ENCODE measurements at places on chromosomes 3 and 15. TPM values are rescaled to one million over a fixed set of nuclear protein-coding genes. Genes with fewer than 3 reads are reported as not detected.
A peak's percentile ranks its signal among the peaks of the same experiment; 100 is the strongest.

Gene C3orf20
- 0.28 TPM for total RNA-seq

Gene GCSAM
- total RNA-seq: 1.7 TPM

Gene CHST2
- total RNA-seq: 6.4 TPM

Gene CNTN3
- not detected for total RNA-seq

Gene CAMKV
- 1.2 TPM for total RNA-seq

Gene NMB
- 2.8 TPM for total RNA-seq

DNA sequence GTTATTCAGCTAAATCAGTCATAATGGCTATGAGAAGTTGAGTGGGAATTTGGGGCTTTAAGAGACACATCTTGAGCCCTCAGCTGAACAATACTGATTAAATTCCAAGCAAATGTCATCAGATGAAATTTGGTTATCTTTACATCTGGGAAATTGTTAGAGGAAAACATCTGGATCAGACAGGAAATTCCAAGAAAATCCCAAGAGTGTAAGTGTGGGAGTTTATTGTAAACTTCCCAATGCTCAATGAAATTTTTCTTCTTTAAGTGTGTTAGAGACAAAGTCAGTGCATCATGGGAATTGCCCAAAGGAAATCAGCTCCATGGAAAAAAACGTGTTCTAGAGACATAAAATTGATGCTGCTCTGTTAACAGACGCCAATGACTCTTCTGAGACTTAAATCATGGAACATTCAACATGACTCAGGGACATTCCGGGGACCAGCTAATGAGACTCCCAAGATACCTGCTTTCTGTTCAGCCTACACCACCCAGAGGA lies 19.8 kb upstream of the DCLK3 start:
- no peaks in the 10 kb centered on the region for H3K4me1 ChIP-seq
- H3K27me3 ChIP-seq: peaks cover 28% of the 10 kb centered on the region
- H3K36me3 ChIP-seq: no peaks in the 10 kb centered on the region
- no peak for DNase-seq
- H3K27ac ChIP-seq: no peak overlapping the region
- H3K4me3 ChIP-seq: no peak overlapping the region

DNA sequence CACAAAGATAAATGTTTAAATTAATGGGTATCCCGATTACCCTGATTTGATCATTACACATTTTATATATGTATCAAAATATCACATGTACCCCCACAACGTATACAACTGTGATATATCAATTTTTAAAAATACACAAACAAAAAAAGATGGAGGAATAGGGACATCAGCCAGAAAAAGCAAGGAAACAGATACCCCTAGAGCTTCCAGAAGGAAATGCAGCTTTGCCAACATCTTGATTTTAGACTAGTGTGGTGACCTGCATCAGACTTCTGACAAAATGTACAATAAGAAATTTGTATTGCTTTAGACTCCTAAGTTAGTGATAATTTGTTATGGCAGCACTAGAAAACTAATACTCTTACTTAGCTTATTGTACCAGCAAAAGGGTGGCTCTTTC lies 483.8 kb downstream of the TUSC7 start:
- no peak overlapping the region for H3K4me3 ChIP-seq
- H3K27ac ChIP-seq: no peak overlapping the region
- H3K36me3 ChIP-seq: no peaks in the 10 kb centered on the region
- DNase-seq: no peak
- no peaks in the 10 kb centered on the region for H3K27me3 ChIP-seq

GRCh38 chr3:55408193-55408826 lies 78.8 kb downstream of the WNT5A start:
- no peak overlapping the region for H3K4me3 ChIP-seq
- H3K27ac ChIP-seq: no peak overlapping the region
- H3K4me1 ChIP-seq: no peaks in the 10 kb centered on the region
- H3K27me3 ChIP-seq: no peaks in the 10 kb centered on the region
- H3K36me3 ChIP-seq: no peaks in the 10 kb centered on the region
- no peak for DNase-seq

DNA sequence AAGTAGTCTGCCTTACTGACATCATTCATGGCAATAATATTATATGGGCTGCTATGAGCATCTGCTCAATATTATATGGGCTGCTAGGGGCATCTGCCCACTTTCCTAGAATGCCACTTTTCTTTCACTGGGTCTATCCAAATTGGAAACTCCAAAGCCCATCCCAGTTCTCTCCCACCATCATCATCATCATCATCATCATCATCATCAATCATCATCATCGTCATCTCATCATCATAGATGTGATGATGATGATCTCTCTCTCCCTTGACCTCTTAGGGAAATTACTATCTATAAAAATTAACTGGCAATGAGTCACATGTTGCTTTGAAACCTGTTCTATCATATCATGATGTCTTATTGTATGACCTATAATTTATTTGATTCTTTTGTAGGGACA lies 222.0 kb downstream of the TJP1 start:
- no peaks in the 10 kb centered on the region for H3K36me3 ChIP-seq
- no peak overlapping the region for H3K4me3 ChIP-seq
- H3K27ac ChIP-seq: no peak overlapping the region
- no peaks in the 10 kb centered on the region for H3K4me1 ChIP-seq
- no peaks in the 10 kb centered on the region for H3K27me3 ChIP-seq
- DNase-seq: no peak

DNA sequence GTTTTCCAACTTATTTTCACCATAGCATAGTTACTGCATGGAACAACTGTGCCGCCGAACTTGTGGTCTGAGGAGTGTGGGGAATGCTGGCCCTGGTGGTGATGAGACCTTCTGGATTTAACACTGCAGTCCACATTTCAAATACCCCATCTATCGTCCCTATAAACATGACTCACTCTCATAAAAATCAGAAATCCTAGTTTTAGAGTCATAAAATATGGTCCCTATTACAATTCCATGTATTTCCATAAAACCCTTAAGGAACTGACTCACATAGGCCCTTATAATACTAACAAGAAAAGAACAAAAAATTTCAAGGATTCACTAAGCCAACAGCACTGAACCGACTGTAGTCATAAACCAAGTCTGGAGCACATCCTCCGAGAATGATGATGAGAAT lies 147.2 kb downstream of the FOXP1 start:
- no peak for DNase-seq
- peaks cover 43% of the 10 kb centered on the region for H3K4me1 ChIP-seq
- H3K27me3 ChIP-seq: no peaks in the 10 kb centered on the region
- no peak overlapping the region for H3K27ac ChIP-seq
- no peak overlapping the region for H3K4me3 ChIP-seq

- peaks cover 5% of the 10 kb centered on the region for H3K4me1 ChIP-seq
- no peaks in the 10 kb centered on the region for H3K36me3 ChIP-seq
- peaks cover 27% of the 10 kb centered on the region for H3K27me3 ChIP-seq
- DNase-seq: peak; percentile 71
- H3K27ac ChIP-seq: peak within 1 kb of the TSS; percentile 45
- peak within 1 kb of the TSS; percentile 75 for H3K4me3 ChIP-seq
Observed at GRCh38 chr3:12796171-12797123, at the start of gene CAND2. TSS of gene CAND2 (plus strand) at chr3:12796680. CDS start at chr3:12796721, 41 bp downstream.

GRCh38 chr15:52080031-52080430 lies 32.5 kb downstream of the BCL2L10 start:
- DNase-seq: no peak
- H3K4me3 ChIP-seq: no peak overlapping the region
- H3K36me3 ChIP-seq: no peaks in the 10 kb centered on the region
- no peak overlapping the region for H3K27ac ChIP-seq
- no peaks in the 10 kb centered on the region for H3K27me3 ChIP-seq

- H3K27ac ChIP-seq: no peak overlapping the region
- DNase-seq: peak; percentile 85
- H3K4me3 ChIP-seq: no peak overlapping the region
- peaks cover 2% of the 10 kb centered on the region for H3K4me1 ChIP-seq
- H3K36me3 ChIP-seq: no peaks in the 10 kb centered on the region
Observed at GRCh38 chr3:188788621-188789081, 383.1 kb upstream of the TPRG1 start.

DNA sequence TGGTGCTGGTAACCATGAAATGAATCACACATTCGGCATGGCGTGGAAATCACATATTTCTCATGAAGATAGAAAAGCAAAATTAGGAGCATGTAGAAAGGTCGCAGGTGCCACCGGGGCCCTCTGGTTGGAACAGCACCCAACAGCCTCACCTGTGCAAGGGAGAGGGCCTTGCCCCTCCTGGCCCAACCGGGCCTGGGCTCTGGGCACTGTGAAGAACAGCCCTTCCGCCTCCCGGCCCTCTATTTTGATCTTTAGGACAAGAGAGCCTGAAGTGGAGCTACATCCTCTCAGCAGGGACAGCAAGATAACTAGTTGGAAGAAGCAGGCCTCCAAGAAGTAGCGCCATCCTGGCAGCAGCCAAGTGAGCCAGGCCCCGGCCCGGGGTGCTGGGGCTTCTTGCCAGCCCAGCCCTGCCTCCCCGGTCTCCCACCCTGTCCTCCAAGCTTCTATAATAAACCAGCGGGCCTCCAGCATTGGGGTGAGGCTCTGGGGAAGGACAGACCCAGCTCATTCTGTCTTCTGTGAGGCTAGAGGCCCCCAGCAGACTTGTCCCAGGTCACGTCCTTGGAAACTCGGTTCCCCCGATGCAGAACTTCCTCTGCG lies 46.1 kb upstream of the FGD5 start:
- H3K27ac ChIP-seq: no peak overlapping the region
- H3K36me3 ChIP-seq: no peaks in the 10 kb centered on the region

DNA sequence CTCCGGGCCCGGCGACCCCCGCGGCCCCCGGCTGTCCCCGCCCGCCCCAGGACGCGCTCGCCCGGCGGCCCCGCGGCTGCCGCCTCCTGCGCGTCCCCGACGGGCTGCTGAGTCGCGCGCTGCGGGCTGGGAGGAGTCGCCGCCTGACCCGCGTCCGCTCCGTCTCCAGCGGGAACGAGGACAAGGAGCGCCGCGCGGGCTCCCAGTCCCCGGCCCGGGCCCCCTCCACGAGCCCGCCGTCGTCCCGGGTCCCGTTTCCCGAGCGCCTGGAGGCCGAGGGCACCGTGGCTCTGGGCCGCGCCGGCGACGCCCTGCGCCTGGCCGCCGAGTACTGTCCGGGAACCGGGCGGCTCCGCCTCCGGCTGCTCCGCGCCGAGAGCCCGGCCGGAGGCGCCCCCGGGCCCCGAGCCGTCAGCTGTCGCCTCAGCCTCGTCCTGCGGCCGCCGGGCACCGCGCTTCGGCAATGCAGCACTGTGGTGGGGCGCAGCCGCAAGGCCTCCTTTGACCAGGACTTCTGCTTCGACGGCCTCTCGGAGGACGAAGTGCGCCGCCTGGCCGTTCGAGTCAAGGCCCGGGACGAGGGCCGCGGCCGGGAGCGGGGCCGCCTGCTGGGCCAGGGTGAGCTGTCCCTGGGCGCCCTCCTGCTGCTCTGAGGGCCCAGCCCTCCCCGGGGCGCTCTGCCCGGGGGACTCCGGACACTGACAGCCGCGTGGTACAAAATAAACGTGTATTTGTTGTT lies 1.5 kb downstream of the C2CD4A start:
- peak; percentile 76 for DNase-seq
- H3K27ac ChIP-seq: peak overlapping the region; percentile 81
- H3K4me3 ChIP-seq: peak overlapping the region; percentile 79
- H3K4me1 ChIP-seq: peaks cover 19% of the 10 kb centered on the region
- H3K36me3 ChIP-seq: peaks cover 2% of the 10 kb centered on the region

GRCh38 chr15:25609371-25609770 lies 170.5 kb upstream of the UBE3A start:
- H3K27ac ChIP-seq: no peak overlapping the region
- DNase-seq: no peak
- no peak overlapping the region for H3K4me3 ChIP-seq
- no peaks in the 10 kb centered on the region for H3K4me1 ChIP-seq
- no peaks in the 10 kb centered on the region for H3K36me3 ChIP-seq

- peaks cover 2% of the 10 kb centered on the region for H3K36me3 ChIP-seq
- H3K4me3 ChIP-seq: peak overlapping the region; percentile 67
- peak; percentile 89 for DNase-seq
- peak overlapping the region; percentile 68 for H3K27ac ChIP-seq
Observed at GRCh38 chr15:52481915-52482314, 46.8 kb downstream of the MYO5A start.

- no peak for DNase-seq
- no peaks in the 10 kb centered on the region for H3K4me1 ChIP-seq
- H3K27me3 ChIP-seq: no peaks in the 10 kb centered on the region
- H3K4me3 ChIP-seq: no peak overlapping the region
Observed at GRCh38 chr3:88824666-88825564, 282.5 kb upstream of the EPHA3 start.

DNA sequence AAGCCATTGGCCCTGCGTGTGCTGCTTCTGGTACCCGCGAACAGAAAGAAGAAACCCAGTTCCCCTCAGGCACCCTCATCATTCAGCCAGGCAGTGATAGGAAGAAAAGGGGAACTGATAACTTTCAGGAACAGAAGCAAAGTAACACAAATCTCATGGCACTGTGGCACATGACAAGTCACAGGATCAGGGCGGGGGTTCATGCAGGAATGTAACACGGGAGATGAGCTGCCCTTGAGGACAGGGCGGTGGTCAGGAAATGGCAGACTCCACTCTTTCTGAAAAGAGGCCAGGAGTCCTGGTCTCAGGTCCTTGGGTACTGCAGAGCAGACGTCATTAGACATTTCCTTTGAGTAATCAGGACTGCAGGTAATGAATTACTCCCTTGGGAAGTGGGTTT lies 95.5 kb downstream of the CCNL1 start:
- H3K27me3 ChIP-seq: peaks cover 22% of the 10 kb centered on the region
- H3K4me1 ChIP-seq: peaks cover 15% of the 10 kb centered on the region
- DNase-seq: no peak
- no peaks in the 10 kb centered on the region for H3K36me3 ChIP-seq
- no peak overlapping the region for H3K27ac ChIP-seq
- no peak overlapping the region for H3K4me3 ChIP-seq

DNA sequence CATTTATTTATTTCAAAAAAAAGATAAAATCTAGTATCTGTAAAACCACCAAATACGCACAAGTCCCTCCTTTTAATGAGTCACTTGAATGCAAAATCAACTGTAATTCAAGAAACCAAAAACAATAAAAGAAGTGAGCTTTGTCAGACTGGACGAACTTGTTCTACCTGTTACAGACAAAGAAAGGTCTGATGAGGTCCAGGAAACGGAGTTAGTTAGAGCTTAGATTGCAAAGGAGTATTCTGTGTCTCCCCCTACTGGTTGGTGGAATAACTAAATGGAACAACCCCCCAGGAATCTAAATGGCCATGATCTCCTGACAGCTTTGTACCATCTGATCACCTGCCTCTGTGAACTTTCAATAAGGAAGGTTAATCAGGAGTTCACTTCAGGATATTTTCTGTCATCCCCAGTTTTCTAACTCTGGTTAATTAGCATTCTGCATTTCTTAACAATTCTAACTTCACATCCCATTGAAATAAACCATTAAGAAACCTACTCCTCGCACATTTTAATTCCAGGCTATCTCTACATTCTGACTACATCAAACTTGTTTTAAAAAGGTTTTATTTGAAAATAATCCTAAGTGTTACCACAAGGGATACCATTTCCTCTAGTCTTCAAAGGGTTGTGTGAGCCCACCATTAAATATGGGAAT lies 333.0 kb upstream of the SATB1 start:
- no peaks in the 10 kb centered on the region for H3K27me3 ChIP-seq
- H3K4me1 ChIP-seq: peaks cover 38% of the 10 kb centered on the region
- peak; percentile 88 for DNase-seq
- H3K27ac ChIP-seq: peak overlapping the region; percentile 74
- H3K36me3 ChIP-seq: peaks cover 10% of the 10 kb centered on the region
- peak overlapping the region; percentile 27 for H3K4me3 ChIP-seq
